ENCODE measurements at places on chromosomes 7 and 10.

- no peak for DNase-seq
Measured at GRCh38 chr10:24153031-24153430, 55.9 kb upstream of the KIAA1217 start.

DNA sequence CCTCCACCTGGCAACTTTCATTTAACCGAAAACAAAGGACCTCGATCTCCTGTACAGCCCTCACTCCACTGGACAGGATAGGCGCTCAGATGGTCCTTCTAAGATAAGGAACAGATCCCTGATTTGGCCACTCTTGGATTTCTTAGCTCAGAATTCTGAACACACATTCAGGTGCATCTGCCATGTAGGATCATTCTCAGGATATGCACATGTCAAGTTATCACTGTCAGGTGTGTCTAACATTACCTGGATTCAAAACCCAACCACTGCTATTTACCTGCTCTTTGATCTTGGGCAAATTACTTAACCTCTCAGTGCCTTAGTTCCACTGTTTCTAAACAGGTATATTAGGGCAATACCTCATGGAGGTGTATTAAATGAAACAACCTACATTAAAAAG is 12.2 kb upstream of the ADD3 start:
- no peak for DNase-seq

DNA sequence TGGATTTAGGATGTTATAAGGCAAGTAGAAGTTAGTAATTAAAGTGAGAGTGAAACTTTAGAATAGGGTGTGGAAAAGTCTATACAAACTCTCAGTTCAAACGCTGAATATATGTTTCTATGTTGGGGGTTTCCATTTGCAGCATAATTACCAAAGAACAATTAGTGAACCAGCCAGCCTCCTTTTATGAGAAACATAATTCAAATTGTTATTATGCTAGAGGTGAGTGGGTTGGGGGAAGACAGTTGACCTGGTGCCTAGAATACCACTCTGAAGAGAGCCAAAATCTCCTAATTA is 435.8 kb downstream of the MDFIC start:
- no peak for DNase-seq

DNA sequence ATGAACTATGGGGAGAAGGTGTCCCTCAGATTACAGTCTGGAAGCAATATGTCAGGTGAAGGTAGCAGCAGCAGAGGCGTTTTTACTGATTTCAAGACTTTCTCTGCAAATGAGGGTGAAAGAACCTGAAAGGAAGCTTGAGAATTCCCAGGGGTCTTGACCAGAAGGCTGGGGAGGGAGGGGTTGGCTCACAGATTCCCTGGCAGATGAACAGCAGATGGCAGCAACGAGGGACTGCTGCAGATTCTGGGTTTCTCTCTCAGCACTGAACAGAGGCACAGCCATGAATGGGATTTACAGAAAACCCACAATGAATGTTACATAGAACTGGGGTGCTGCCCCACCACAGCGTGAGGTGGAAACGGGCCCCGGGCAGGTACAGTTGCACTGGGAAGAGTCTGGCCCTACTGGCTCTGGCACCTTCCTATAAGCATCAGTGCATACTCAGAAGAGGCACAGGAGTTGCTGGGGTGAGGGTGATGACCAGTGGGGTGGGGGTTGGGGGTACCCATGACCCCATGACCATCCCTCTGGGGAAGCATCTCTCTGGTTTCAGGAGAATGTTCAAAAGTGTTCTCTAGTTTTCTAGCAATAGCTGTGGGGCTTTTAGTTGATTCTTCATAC is 317.8 kb downstream of the SH2D4B start:
- DNase-seq: no peak

DNA sequence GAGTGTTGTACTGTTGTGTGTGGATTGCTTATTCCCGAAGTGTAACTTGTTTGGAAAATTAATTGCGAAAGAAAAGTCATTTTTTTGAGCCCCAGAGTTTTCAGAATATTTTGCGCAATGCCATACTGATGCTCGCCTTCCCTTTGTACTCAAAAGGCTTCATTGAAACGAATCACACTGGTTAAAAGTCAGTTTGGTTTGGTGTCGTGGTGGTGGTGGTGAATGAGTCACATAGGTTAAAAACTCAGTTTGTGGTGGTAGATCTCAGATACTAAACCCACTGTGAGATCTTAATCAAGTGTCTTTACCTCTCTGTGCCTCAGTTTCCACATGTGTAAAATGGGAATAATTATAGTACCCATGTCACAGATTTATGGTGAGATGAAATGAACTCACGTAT is 61.1 kb upstream of the IL6 start:
- no peak for DNase-seq

DNA sequence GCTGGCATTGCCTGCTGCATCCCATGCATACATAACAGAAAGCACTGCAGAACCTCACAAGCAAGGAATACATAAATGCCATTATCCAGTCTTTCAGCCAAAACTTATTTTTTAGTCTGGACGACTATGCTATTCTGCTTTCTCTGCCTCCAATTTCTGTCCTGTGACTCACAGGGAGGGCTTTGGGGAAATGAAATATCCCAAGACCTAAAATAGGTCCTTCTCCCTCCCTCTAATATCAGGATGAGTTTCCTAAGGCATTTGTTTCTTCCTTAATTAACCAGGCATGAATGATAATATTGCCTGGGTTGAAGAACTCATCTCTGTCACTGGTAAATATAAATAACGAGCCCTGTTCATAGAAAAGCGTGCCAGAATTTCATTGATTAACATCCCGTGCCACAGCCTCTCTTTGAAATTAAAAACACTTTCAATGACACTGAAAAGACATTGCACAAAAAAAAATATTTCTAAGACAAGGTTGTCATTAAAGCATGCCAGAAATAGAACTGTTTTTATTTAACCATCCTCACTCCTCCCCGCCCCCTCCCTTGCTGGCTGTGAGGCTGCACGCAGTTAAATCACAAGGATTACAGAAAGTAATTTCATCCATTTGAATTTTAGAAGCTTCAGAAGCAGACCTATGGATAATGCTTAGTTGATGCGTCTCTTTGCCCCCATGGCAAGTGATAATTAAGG is 103.0 kb upstream of the ANKRD1 start:
- DNase-seq: no peak

- DNase-seq: no peak
Measured at GRCh38 chr7:69204943-69205342, 393.3 kb upstream of the AUTS2 start.

DNA sequence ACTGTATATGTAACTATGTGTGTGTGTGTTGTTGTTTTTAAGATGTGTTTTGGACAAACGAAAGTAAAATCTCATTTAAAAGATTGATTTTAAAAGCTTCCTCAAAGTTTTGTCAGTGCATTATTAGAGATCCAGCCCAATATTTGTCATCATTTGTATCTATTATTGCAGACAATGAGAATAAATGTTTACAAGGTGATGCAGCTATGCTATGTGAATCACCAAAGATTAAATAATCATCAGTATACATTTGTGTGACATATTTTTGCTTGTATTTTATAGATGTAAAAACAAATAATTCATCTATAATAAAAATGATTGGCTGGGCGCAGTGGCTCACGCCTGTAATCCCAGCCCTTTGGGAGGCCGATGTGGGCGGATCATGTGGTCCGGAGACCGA is 35.3 kb upstream of the RTKN2 start:
- no peak for DNase-seq

DNA sequence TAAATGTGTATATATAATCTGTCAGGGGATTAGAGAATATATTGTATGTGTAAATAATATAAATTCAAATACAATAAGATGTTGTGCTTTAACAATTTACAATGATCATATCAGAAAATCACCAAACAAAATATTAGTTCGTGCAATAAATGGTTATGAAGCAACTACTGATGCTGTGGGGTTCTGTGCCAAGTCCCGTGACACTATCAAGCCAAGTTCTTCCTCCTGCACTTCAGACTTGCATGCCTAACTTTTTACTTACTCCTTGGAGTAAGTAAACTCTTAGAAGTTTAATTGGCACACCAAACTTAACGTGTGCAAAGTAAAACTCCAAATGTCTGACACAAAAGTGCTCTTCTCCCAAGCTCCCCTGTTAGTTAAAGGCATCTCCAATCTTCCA is 26.5 kb upstream of the TMEM254 start:
- DNase-seq: no peak

Data from skeletal muscle cell (primary cell).